CD8-positive, alpha-beta T cell (primary cell): ENCODE measurements at places on chromosomes 7 and 10.
A peak's percentile ranks its signal among the peaks of the same experiment; 100 is the strongest.

- no peak for DNase-seq
Observed at GRCh38 chr10:75418293-75418692, 13.1 kb upstream of the LRMDA start.

DNA sequence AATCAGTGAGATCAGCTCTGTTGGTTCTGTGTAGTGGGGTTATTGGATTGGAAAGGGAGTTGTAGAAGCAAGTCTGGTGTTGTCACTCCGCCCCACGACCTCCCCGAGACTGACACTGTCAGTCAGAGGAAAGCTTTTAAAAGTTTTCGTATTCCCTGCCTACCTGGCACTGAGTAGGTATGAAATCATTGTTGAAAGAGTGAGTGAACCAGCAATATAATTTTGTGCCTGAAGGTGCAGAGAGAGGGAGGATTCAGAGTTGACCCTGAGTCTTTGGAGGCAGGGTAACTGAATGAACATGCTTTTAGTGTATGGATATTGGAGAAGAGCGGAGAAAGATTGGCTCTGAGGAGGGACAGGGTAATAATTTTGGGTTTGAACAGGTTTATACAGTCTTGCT, 27.3 kb downstream of the CCNY start:
- DNase-seq, result no peak

- DNase-seq, result no peak
Observed at GRCh38 chr10:109959259-109960145, 36.2 kb upstream of the XPNPEP1 start.

DNA sequence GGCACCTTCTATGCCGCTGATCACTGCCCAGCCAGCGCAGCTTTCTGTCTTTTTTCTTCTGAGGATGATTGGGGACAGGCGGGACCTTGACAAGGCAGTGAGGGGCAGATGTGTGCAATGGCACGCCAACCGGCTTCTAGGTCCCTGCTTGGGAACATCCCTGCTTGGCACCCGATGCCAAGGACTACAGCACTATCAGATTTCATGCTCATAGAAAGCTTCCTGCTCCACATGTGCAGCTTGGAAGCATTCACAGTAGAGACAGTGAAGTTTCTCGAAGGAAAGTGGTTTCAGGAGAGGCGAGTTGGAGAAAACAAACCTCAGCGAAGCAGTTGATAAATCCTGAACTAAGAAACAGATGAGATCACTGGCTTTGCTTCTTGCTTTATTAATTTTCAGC, 267.5 kb upstream of the HABP2 start:
- no peak for DNase-seq

GRCh38 chr10:103478671-103479070, 369 bp downstream of the CALHM3 start:
- no peak for DNase-seq

DNA sequence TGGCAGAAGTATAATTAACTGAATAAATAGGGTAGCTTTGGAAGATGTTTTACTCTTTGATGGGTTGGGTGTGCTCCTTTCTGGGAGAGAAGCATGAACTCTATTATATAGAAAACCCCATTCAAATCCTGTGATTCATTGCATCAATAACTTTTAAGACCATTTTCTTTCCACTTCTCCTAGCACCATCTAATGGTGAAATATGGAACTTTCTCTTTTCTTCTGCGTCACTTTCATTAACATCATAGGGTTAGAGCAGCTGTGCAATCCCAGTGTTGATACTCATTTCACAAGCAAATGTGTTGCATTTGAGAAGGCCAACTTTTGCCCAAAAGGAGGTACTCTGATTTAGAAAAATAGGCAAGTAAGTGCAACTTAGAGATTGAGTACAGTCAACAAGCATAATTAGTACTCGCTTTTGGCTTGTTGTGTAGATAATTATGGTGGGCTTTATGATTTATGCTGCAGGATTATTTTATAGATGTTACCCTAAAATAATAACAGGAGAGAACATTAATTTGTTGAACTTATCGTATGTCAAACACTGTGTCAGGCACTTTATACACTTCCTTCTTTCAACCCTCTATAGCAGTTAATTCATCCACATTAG, 92.9 kb downstream of the CPED1 start:
- DNase-seq, result peak; percentile 48

- DNase-seq, result no peak
Observed at GRCh38 chr10:11145495-11145855, 127.8 kb downstream of the CELF2 start.

DNA sequence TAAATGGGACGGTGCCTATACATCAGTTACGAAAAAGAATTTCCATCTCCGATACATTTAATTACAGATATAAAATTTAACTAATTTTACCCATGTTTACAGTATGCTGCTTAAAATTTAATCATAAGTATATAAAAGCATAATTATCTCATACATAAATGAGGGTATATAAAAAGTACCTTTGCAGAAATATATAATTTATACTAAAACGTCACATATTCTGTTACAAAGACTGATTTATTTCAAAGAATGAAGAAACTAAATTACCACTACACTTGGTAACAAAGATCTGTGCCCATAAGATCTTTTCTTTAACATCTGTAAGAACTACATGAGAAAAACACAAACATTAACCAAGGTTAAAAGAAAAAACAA, 2.8 kb downstream of the DOCK4 start:
- no peak for DNase-seq

- DNase-seq, result no peak
Observed at GRCh38 chr10:128419466-128420019, 293.3 kb upstream of the MKI67 start.

DNA sequence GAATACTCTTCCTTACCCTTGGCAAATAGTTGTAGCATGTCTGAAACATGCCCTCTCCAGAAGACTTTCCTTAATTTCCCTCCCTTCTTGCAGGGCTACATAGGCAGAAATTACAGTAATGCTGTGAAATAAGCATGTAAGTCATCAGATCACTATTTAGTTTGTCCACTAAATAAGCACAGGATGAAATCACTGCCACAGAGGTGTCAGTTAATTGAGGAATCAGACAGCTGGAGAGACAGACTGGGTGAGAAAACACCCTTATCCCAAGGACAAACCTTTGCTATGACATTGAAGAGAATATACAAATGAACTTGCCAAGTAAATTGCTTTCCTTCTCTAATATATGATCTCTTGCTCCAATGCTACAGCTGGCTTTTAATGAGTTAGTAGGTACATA, 129.3 kb downstream of the CHRM2 start:
- no peak for DNase-seq

DNA sequence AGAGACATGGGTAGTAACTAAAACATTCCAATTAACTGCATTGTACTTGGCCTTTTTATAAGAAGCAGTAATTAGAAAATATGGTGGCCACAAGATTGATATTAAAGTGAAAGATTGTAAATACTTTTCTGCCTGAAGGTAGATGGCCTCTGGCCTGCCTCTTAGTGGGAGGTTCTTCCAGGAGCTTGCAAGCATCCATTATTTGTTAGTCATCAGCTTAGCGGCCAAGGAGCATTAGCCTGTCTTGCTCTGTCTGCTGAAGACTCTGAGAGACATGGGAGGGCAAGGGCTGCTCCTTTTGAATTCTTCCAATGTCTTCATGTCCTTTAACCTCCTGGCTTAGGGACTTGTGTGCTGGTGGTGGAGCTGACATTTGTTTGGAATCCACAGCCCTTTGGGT, 80.4 kb downstream of the TCF7L2 start:
- DNase-seq, result no peak

DNA sequence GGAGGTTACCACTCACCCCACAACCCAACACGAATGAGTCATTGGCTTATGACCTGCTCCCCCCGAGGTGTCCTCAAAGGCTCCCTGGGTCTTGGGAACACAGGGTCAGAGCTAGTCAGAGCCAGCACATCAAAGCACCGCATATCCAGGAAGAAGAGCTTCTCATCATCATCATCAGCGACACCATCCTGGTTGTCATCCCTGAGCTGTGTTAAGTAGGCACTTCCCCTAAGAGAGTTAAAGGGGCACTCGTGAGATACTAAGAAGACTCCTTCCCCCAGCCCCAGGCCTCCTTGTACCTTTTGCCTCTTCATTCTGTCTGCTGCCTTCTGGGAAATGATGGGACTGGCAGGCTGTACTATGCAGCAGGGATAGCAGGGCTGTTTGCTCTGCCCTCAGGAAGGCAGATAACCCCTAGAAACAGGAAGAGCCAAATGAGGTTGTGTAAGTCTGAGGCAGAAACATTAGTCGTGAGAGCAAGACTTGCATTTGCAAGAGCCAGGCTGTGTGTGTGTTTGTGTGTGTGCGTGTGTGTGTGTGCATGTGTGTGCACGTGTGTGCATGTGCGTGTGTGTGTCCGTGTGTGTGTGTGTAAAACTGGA, 11.1 kb upstream of the CPA1 start:
- peak; percentile 40 for DNase-seq

DNA sequence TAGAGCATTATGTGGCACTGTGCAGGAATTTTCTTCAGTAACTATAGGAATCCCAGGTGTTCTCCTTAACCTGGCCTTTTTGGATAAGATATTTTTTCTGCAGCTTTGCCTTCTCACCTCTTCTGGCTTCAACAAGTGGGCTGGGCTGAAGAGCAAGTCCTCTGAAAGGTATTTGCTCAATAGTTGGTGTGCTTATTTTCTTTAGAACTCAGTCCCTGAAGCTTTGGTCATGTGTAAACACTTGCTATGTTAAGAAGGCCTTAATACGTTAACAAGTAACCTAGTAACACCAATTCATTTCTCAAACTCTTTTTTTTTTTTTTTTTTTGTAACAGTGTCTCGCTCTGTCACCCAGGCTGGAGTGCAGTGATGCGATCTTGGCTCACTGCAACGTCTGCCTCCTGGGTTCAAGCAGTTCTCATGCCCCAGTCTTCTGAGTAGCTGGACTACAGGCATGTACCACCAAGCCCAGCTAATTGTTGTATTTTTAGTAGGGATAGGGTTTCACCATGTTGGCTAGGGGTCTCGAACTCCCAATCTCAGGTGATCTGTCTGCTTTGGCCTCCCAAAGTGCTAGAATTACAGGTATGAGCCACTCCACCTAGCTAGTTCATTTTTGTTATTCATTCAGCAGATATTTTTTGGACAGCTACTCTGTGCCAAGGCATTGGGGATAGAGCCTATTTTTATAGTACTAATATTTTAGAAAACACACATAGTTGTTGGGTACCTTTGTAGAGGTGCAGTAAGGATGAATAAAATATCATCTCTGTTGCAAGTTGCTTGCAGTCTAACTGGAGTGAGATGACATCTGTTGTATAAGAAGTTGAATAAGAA, 164.6 kb downstream of the SND1 start:
- no peak for DNase-seq

DNA sequence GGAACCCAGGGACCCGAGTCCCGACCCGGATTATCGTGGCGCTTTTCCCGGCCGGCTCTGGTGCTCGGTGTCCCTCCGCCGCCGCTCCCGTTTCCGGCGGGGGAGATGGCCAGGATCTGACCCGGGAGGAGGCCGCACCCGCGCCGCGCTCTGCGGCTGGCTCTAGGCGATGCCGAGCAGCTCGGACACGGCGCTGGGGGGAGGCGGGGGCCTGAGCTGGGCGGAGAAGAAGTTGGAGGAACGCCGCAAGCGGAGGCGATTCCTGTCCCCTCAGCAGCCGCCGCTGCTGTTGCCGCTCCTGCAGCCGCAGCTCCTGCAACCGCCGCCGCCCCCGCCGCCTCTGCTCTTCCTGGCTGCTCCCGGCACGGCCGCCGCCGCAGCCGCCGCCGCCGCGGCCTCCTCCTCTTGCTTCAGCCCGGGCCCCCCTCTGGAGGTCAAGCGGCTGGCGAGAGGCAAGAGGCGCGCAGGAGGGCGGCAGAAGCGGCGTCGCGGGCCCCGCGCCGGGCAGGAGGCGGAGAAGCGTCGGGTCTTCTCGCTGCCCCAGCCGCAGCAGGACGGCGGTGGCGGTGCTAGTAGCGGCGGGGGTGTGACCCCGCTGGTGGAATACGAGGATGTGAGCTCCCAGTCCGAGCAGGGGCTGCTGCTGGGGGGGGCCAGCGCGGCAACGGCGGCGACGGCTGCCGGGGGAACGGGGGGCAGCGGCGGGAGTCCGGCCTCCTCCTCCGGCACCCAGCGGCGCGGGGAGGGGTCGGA, 593 bp downstream of the CDK13 start:
- DNase-seq, result peak; percentile 42

GRCh38 chr7:10733747-10734146, 239.9 kb upstream of the PHF14 start:
- DNase-seq, result no peak

GRCh38 chr7:97468493-97468892, 263.4 kb upstream of the TAC1 start:
- DNase-seq, result no peak

DNA sequence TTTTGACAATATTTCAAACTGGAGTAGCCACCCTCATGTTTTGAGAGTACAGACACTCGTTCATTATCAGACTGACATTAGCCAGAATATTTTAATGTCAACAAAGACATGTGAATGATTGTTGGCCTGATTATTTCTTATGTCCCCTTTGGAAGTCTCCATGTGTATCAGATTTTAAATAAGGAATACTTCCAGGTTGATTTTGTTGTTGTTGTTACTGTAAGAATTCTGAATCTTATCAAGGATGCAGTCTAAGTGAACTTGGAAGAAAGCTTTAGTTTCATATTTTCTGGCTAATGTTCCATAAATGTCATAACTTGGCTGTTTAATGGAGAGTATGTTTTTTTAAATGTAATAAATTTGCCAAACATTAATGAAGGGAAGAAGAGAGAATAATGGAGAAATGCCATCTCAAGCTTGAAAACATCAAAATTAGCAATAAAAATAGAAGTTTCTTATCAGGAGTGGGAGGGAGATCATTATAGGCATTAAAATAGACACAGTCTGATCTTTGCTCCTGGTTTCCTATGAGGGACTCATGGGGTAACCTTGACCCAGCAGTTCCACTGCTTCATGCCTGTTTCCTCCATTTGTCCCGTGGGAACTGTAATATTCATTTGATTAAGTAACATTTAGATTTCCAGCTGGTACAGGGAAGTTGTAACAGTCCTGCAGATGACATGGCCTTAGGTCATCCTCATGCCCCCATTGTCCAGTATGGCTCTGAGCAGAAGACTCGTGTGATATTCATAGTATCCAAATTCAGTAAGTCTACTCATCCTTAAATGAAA, 122.4 kb upstream of the KIAA1217 start:
- no peak for DNase-seq

- no peak for DNase-seq
Observed at GRCh38 chr7:138245682-138246081, 169.4 kb downstream of the AKR1D1 start.

- DNase-seq, result no peak
Observed at GRCh38 chr7:91559947-91560346, 295.7 kb downstream of the FZD1 start.

DNA sequence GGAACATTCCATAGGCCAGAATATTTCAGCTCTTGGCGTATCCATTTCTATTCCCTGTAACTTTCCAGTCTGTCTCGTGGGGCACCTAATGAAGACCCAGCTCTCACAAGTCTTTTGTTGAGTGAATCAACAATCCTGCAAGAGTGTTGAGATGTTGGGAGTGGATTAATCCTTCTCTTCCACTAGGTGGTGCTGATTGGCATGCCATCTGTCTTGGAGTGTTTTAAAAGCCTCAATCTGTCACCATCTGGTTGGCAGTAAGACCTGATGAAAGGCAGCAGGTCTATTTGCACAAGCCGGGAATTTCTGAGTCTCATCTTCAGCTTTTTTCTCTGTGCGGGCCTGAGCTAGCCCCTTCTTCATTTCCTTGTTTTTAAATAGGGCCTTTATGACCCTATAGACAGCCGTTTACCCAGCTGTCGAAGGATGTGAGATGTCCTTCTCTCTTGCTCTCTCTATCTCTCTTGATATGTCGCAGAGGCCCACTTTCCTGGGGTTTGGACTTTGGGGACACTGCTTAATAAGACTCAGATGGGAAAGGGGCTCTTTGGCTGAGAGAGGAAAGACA, 180.5 kb downstream of the ZNF365 start:
- DNase-seq, result no peak
